ENCODE measurements at places on chromosomes 11 and 22.

- no peak for DNase-seq
Measured at GRCh38 chr22:17418890-17419324, 49.6 kb downstream of the CECR2 start.

DNA sequence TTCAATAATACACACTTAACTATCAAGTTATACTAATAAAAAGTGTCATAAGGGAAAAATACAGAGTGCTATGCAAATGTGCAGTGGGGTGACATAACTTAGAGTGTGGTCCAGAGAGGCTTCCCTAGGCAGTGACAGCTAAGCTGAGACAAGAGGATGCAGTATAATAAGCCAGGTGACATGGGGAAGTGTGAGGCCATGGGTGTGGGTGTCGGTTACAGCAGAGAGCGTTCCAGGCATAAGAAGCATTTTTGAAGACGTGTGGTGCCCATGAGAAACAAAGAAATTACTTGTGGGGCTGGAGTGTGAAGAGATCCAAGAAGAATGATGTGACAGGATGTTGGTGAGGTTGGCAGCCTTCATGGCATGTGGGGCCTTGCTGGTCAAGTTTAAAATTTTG is 78.1 kb upstream of the PICALM start:
- DNase-seq: no peak

DNA sequence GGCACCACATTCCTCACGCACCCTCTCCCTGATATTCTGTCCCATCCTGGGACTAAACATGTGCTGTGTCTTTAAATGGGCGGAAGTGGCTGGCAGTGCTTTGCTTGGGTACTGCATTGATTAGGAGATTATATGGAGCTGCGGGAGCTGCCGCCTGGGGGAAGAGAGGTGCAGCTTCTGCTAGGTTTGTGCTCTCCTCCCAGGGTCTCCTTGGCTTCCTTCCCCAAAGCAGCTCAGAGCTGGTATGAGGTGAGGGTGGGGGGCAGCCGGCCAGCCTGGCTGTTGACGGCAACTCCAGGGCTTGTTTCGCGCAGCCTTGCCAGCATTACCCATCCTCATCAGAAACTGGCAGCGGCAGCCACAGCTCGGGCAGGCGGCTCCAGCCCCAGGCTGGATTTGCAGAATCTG is 95.4 kb downstream of the GRAMD1B start:
- no peak for DNase-seq

DNA sequence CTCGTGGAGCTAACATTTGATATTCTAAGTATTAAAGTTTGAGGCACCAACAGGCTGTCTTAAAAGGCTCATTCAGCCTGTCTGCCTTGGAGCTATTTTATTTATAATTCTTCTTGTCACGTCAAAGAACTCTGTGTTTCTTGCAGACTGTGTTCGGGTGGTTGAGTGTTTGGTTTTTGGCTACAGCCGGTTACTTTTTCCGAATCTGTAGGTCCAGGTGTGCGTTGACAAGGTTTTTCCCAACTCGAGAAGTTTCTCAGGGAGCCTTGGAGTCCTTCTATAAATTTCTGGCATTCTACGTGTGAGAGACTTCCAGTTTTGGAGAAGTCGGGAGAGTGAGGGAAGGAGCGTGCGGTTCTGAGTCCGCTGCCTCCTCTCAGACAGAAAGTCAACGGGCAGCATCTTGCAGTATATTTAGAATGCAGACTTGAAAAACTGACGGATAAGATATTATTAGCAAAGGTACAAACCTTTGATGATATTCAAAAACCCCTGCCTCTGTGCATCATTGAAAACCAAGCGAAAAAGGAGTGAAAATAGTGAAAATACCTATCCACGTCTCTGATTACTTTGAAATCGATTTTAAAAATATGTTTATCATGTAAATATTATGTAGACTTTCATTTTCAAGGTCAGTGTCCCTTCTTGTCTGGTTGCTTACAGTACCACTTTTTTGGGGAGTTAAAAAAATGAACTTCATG is 85.2 kb upstream of the PPARA start:
- no peak for DNase-seq

- no peak for DNase-seq
Measured at GRCh38 chr11:128513915-128514681, 73.3 kb downstream of the ETS1 start.

DNA sequence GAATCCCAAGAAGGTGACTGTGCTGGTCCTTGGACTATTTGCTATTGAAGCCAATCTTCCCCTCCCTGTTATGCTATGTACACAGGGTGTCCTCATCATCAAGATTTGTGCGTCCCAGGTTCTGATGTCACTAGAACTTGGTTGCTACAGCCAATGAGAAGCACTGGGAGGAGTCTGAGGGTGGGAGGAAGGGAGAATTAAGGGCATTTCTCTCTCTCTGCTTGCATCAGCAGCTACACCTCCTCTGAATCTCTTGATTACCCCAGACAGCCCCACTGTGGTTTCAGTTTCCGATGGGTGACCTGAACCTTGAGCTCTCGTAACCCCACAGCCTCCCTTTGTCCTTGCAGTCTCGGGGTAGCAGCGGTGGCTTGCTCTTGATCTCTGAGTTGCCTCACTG is 212.4 kb upstream of the SESN3 start:
- no peak for DNase-seq

DNA sequence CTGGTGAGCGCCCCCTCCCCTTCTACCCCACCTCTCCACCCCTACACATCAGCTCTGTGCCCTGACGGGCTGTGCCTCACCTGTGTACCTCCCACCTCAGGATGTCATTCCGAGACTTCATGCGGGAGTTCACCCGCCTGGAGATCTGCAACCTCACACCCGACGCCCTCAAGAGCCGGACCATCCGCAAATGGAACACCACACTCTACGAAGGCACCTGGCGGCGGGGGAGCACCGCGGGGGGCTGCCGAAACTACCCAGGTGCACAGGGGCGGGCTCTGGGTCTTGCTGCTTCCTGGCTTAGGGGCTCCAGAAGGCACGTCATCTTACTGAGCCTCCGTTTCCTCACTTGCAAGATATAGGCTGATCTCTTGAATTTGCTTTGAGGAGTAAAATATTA is 6.8 kb downstream of the CAPN1 start:
- DNase-seq: no peak

DNA sequence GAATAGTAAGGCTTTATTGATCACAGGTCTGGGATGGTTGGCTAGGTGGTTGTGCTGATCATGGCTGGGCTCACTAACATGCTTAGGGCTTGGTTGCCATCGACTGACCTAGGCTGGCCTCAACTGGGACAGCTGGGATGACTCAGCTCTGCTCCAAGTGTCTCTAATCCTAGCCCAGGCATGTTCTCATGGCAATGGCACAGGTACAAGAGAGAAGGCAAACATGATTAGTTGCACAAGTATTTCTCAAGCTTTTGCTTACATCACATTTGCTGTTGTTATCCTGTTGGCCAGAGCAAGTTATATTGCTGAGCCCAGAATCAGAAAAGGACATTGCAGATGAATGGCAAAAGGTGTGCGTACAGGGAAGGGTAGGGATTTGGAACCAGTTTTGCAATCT is 68.5 kb upstream of the SLC35C1 start:
- no peak for DNase-seq

DNA sequence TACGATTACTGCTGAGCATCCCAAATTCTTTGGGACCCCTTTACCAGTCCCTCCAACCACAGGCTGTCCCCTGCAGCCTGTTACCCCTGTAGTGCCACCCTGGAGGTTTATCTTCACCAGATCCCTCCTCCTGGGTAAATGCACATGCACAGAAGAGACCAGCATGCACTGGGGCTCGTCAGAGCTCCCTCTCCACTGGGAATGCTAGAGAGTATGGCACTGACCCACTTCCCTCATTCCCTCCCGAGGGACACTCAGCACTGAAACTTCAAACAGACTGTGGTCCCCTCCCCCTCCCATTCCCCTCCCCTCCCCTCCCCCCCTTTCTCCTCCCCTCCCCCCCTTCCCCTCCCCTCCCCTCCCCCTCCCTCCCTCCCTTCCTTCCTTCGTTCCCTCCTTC is 49.1 kb downstream of the C11orf91 start:
- DNase-seq: no peak

DNA sequence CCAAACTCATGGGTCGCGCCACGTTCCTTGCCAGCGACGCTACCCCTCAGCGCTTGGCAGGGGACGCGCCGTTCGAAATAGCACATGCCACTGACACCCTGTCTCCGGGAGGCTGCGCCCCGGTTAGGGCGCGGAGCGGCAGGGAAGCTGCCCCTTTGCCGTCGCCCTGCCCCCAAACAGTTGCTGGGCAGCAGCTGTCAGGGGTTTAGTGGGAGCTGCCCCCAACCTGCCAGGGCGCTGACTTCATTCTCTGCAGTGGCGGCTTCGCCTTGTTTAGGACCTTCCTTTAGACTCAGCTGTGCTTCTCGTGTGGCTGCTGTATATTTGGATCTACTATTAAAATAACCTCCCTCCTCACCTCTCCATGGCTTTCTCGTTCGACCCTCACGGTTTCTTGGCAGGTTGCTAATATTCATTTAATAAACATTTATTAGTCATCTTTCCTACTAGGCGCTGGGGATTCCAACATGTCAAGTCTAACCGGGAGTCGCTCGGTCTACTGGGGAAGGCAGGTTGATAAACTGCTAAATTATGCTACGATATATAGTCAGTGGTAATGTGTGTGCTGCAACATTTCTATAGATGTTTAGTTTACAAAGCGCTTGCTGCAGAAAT is 782 bp downstream of the TMEM109 start:
- DNase-seq: no peak

DNA sequence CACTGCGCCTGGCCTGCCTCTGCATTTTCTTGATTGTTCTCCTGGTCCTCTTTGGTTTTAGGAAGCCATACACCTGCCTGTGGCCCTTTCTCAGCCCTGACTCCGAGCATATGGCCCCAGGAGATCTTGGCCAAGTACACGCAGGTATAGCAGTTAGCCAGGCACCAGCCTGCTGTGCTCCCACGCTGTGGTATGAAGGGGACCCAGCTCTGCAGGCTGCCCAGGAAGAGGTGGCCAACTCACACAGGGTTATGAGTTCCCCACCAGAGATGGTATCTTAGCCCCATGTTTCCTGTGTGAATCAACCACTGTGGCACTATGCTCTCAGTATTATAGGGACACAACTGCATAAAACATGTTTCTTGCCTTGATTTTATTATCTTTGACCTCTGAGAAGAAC is 31.1 kb downstream of the SGSM3 start:
- DNase-seq: peak; percentile 20

GRCh38 chr22:37392721-37393328 is 34.5 kb downstream of the ELFN2 start:
- DNase-seq: no peak

- DNase-seq: no peak
Measured at GRCh38 chr11:67435727-67436458, 1.6 kb downstream of the PTPRCAP start.

DNA sequence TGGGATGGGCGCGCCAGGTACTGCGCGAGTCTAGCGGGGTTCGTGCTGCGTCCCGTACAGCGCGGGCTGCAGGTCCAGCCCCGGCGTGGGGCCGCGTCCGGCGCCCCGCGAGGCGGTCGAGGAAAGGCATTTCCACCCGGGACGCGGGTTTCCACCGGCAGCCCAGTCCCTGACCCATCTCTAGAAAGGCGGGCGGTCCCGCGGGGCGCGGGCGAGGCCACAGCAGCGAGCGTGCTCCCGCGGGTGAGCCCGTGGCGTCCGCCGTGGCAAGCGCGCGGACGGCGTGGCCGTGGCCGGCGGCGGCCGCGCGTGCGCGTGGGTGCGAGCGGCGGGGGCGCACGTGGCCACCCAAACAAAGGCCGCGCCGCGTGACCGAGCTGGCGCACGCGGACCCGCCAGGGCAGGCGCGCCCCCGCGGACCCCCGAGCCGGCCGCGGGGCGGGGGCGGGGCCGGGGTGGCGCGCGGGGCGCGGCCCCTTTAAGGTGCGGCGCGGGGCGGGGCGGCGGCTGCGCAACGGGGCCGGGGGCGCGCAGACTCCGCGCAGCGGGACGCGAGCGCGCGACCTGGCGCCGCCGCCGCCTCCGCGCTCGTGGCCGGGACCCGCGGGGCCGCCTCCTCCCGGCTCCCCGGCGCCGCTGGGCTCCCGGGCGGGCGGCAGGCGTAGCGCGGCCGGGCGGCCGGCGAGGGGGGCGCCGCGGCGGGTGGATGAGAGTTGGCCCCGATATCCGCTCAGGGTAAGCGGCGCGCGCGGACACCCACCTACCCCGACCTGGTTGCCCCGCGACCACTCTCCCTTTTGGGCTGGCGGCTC is 39.3 kb upstream of the CELSR1 start:
- no peak for DNase-seq

- no peak for DNase-seq
Measured at GRCh38 chr11:19829109-19829837, 116.6 kb downstream of the NAV2 start.

DNA sequence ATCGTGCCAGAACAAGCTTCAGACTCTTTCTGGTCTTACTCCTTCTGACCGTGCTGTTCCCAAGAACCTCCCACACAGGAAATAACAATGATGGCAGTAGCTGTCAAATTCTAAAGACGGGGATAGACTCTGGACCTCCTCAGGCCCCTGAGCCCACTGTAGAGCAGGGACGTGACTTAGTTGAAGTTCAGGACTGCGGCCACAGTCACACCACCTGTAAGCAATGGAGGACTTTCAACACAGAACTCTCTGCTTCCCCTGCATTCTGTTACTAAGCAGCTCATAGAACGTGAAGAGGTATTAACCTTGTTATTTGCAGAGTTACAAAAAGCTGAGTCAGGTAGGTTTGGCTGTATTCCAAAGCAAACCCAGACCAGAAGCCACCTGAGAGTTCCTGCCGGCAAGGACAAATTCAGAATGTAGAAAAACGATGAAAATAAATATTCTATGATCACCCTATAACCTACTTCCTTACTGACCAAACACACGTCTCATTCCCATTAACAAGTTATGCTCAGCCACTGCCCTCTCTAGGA is 12.7 kb downstream of the TMEM45B start:
- DNase-seq: no peak

GRCh38 chr22:25656724-25657123 is 85.3 kb upstream of the MYO18B start:
- DNase-seq: no peak

DNA sequence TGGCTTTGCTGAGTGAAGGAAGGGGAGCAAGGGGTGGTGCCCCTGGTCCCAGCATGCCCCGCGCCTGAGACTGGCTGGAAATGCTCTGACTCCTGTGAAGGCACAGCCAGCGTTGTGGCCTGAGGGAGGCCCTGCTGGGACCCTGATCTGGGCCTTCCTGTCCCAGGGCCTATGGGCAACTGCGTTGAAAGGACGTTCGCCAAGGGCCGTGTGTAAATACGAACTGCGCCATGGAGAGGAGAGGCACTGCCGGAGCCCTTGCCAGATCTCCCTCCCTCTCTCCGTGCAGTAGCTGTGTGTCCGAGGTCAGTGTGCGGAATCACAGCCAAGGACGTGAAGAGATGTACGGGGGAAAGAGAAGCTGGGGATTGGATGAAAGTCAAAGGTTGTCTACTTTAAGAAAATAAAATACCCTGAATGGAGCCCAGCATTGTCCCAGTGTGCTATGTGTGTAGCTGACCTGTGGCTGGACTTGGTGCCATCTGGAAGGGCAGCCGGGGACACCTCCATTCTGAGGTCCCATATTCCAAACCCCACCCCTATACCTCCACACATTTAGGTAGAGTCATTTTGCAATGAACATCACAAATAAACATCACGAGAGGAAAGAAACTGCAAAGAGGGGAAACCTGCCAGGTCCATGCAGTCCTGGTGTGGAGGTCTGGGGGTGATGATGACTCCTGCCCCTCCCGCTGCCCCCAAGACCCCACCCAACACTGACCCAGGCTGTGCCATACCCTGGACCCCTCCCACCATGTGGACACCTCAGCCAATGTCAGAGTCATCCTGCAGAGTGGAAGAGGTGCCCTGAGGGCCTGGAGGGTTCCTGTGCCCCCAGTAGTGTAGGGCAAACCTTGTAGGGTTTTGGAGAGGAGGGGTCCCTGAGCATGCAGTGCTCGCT is 16.9 kb downstream of the RSPH14 start:
- DNase-seq: no peak

- DNase-seq: no peak
Measured at GRCh38 chr11:23310276-23310675, 450.0 kb upstream of the CCDC179 start.
